Upper lobe of left lung (tissue), 6 donors: ENCODE measurements at places on chromosomes 11 and 22. TPM values are rescaled to one million over a fixed set of nuclear protein-coding genes. Genes with fewer than 3 reads are reported as not detected.

ENTHD1 gene
- not detected for total RNA-seq

- no peaks in the 10 kb centered on the region for H3K36me3 ChIP-seq
- no peak overlapping the region for H3K4me3 ChIP-seq
- no peaks in the 10 kb centered on the region for H3K4me1 ChIP-seq
- H3K27me3 ChIP-seq = no peaks in the 10 kb centered on the region
- DNase-seq = no peak
These were observed 1998.4 kb downstream of the LRRC4C start for GRCh38 chr11:39461066-39461465.

DNA sequence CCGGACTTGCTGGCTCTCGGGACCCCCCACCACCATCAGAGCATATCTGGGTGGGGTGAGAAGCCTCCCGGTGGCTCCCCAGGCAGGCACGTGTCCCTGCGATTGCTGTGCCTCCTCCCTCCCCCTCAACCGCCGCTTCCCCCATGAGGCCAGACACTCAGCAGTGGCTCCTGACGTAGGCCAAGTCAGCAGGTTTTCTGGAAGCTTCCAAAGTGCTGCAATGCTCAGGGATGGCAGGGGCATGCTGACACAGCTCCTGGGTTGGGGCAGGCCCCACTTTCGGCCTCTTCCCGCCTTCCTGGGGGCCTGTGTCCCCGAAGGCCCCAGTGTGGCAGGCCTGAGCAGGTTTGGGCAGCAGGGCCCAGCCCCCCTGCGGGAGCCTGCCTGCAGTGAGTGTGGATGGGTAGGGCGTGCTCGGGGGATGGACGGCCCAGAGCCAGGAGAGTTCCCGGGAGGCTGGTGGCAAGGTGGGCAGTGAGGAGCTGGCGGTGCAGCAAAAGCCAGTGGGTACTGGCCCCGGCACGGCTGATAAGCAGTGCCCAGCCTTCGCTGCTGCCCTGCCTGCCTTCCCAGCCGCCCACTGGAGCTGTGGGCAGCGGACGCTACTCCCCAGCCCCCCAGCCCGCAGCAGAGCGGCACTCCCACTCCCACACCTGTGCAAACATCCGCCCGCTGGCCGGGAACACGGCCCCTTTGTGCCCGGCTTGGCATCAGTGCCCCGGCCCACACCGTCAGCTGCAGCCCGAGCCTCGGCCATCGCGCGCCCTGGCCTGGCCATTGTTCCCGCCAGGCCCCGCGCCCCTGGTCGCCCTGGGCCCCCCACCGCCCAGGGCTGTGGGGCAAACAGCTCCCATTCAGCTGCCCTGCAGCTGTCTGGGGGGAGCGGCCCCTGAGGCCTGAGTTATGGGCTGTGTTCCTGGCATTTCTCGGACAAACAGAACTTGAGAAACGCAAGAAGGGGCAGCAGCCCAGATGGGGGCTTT, 125.0 kb downstream of the KCNQ1OT1 start:
- H3K36me3 ChIP-seq = no peaks in the 10 kb centered on the region
- H3K27ac ChIP-seq = no peak overlapping the region
- peak; percentile 81 for DNase-seq
- H3K4me1 ChIP-seq = no peaks in the 10 kb centered on the region

ARL2 gene
- total RNA-seq = 98.8 TPM

GRCh38 chr11:40393511-40393910, 1065.9 kb downstream of the LRRC4C start:
- H3K4me3 ChIP-seq = no peak overlapping the region
- H3K36me3 ChIP-seq = no peaks in the 10 kb centered on the region
- H3K27me3 ChIP-seq = no peaks in the 10 kb centered on the region
- DNase-seq = no peak
- H3K27ac ChIP-seq = no peak overlapping the region

DNA sequence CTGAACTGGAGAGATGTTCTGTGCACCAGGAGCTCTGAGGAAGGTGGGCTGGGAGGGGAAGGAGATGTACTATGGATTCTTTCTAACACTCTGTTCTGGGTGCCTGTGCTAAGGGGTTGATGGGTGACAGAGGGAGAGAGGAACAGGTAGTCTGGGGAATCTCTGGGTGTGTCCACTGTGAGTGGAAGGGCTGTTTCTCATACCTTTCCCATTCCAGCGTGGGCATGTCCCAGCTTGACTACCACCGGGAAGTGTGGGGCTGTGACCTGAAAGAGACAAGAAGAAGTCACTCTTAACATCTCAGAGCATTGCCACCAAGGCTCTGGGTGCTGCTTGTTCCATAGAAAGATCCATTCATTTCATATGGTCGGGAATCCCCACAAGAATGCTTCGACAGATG, 121.9 kb downstream of the FBXO7 start:
- H3K4me3 ChIP-seq = no peak overlapping the region
- H3K4me1 ChIP-seq = no peaks in the 10 kb centered on the region
- no peaks in the 10 kb centered on the region for H3K36me3 ChIP-seq
- no peak overlapping the region for H3K27ac ChIP-seq
- no peak for DNase-seq
